ENCODE measurements at places on chromosomes 5 and 9.

GRCh38 chr9:111301195-111301594 is 28.8 kb downstream of the OR2K2 start:
- no peak for DNase-seq

GRCh38 chr9:87276327-87276841 is 221.3 kb upstream of the DAPK1 start:
- DNase-seq: no peak

GRCh38 chr9:137241490-137242268 is 592 bp downstream of the TUBB4B start:
- DNase-seq: no peak

- DNase-seq: no peak
These were observed 63.9 kb downstream of the PPARGC1B start for GRCh38 chr5:149794041-149794440.
